ENCODE measurements at places on chromosomes 1 and 21. TPM values are rescaled to one million over a fixed set of nuclear protein-coding genes. Genes with fewer than 3 reads are reported as not detected.

Gene TMEM269
- 0.06 TPM for polyA plus RNA-seq

Gene FNDC5
- polyA plus RNA-seq, result 73.3 TPM

Gene ELF3
- 0.42 TPM for polyA plus RNA-seq

Gene FAM110D
- polyA plus RNA-seq, result 1.7 TPM

Gene AUNIP
- 0.05 TPM for polyA plus RNA-seq

Gene DYRK3
- polyA plus RNA-seq, result 0.25 TPM

Gene GRIK3
- polyA plus RNA-seq, result 0.04 TPM

Gene PLXNA2
- polyA plus RNA-seq, result 4.9 TPM

Gene TNFRSF1B
- 5.8 TPM for polyA plus RNA-seq

Gene FMO2
- 6.9 TPM for polyA plus RNA-seq

Gene HCRTR1
- polyA plus RNA-seq, result 0.51 TPM

Gene KLHDC9
- 1.8 TPM for polyA plus RNA-seq

Gene MAB21L3
- not detected for polyA plus RNA-seq

Gene BOLA1
- polyA plus RNA-seq, result 45.3 TPM

Gene LCE3D
- not detected for polyA plus RNA-seq
